ENCODE measurements at places on chromosomes 12 and 14.
A peak's percentile ranks its signal among the peaks of the same experiment; 100 is the strongest.

DNA sequence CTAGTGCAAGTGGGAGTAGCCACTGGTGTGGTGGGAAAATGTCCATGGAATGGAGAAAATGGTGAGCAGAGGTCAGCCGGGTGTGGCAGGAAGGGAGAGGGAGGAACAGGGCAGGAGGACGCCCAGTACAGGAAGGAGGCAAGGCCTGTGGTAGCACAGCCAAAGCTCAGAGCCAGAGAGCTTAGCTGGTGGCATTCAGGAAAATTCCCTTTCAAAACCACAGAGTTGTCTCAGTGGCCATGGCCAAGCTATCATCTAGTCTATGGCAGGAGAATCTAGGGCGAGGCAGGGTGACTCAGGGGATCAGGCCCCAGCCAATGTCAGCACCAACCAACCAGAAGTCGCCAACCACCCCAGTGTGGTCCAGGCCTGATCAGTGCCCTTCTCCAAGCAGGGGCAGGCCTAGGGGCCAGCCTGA lies 67.7 kb upstream of the DDX11 start:
- DNase-seq = no peak

GRCh38 chr12:78183824-78184223 lies 353.1 kb downstream of the NAV3 start:
- DNase-seq = no peak

DNA sequence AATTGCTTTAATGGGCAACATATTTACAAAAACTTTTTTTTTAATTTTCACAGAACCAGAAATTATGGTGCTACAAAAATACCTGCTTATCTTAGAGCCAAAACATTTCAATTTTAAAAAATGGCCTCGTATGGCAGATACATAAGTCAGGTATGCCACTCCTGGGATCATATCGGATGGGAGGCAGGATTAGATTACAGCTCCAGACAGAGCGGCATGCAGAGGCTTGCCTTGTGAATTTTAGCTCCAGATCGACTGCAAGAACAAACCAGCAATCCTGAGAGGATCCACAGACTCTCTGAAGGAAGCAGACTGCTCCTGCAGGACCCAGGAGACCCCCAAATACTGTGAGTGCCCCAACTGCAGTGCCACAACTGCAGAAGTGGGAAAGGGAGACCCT lies 169.3 kb upstream of the AMIGO2 start:
- DNase-seq = no peak

DNA sequence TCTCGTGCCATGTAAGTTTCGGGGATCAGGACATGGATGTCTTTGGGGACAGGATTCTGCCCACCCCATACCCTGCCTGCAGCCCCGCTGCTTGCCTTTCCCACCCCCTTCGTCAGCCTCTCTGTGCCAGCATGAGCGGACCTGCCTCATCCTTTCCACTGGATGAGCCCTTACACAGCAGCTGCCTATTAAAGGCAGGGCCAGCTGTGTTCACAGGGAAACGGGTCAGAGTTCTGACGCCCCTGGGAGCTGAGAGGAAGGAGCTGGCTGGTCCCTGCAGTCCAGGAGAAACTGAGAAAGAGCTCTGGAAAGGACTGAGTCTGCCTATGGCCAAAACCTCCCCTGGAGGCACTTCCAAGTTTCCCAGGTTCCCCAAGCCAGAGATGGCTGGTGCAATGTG lies 83.5 kb upstream of the NCOR2 start:
- no peak for DNase-seq

DNA sequence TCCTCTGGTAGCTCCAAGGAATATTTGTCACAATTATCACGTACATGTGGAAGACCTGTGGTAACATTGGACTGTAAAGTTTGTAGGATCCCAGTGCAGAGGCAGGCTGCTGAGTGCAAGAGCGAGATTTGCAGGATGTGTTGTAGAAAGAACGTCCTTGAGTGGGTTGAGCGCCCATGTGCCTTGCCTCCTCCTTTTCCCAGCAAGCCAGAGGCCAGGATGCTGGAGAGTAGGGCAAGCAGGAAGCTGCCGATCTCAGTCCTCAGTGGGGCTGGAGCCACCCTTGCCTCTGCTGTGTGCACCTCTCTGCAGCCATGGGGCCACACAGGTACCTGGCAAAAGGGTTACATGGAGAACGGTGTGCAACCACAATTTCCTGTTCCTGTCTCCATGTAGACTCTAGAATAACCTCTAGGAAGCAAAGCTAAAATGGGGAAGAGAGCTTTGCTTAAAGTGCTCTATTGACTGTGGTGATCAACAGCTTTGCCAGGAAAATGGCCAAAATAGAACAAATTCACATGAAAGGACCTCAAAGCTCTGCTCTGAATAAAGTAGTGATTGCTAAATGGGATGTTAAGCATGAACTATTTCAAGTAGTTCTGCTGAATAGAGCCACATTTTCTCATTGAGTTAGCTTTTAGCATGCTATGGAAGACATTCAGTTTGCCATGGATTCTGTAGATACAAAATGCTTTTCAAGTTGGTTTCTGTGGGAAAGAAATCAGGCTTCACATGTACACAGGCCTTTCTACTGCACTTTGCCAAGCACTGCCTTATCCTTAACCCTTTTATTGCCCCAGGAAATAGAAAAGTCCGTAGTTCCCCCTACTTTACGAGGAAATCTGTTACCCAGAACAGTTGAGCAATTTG lies 37.4 kb downstream of the ANKRD9 start:
- no peak for DNase-seq

DNA sequence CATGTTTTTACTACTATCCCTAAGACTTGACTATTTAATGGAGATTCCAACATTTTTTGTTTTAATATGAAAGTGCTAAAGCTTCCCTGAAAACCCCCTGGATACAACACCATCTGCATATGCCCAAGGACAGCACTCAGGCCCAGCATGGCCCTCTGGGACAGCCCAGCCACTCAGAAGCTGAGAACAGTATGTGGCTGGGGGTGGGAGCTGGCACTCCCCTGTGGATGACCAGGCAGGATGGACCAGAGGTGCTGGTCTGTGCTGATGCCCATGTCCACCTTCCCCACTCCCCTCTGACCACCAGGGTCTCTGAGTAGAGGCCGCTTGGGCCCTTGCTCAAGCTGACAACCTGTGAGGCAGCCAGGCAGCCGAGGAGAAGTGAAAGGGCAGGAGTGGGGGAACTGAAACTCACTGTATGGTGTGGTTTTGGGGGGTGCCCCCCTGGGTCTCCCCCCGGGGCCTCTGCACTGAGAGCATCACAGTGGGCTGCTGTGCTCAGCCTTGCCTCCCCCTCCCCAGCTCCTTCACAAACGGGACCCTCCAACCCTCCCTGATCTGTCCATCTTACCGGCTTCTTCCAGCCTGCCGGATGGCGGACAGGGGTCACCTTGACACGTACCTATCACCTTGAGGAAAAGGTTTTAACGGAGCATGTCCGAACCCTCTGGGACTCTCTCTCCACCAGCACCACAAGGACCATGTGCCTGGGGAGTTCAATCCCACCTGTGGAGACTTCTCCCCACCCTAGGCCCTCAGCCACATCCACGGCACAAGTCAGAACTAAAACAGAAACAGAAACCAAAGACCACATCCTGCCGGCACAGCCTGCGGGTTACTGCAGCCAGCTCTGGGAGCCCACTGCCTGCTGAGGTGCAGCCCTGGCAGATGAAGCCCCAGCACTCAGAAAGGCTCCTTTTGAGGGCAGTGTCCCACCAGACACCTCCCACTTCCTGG lies at the start of gene TMEM229B:
TSS of gene TMEM229B (minus strand) at position 785 of the 957 bp plus-strand sequence. CDS start 14,798 bp downstream, outside the sequence.
- no peak for DNase-seq

DNA sequence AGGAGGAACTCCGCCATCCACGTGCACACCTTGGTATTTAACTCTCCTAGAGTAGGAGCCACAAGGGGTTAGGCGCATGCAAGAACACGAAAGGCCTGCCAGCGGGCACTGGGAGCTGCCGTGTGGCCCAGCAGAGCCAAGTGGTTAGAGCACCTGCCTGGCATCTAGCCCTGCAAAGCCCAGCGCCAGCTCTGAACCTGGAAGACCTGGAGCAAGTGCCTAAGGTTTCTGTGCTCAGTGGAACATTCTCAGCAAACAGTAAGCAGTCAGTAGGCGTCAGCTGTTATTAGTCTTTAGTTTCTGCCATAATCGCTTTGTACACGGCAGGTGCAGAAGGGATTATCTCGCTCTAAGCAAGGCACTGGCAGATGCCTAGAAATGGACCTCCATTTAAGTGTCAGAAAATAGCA lies 55.4 kb downstream of the SETD3 start:
- no peak for DNase-seq

DNA sequence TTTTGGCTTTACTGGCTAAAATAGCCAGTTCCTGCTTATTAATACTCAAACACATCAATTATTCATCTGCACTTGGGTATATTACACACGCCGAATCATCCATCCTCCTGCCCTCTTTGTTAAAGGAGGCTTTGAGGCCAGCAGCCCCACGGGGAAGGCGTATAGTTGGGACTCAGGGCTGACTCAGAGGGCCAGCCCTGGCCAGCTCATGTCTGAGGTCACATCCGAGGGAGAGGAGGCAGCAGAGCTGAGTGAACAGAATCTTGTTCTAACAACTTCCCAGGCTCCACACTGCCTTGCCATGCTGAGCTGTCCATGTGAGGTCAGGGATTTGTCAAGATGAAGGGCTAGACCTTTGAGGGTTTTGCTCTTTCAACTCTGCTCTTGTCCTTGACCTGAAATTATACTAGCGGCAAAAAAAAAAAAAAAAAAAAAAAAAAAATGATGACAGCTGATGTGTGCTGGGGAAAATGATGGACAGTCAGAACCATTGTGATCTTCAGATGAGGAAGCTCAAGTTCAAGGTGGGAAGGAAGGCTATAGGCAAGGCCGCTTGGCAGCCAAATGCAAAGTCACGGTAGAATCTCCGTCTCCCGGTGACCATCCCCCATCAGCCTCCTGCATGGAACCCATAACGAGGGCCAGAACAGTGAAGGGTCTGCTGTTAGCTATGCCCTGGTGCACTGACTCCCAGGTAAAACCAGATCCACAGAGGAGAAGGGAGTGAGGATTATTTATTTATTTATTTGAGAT lies 12.5 kb upstream of the MARK3 start:
- DNase-seq = peak; percentile 87

DNA sequence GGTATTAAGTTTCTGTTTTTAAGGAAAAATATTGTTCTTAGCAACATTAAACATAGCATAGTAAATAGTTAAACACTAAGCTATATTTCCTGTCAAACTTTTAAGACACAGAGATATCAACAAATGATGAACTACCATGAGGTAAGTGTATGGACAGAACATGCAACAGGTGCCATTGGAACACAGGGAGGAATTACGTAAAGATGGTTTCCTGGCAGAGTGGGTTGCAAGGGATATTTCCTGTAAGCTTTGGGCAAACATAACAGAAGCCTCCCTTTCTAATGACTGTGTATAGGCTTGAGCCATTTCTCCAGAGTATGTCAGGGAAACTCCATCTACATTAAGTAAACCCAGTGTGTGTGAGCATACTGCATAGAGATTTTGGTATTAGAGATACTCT lies 31.7 kb upstream of the HELB start:
- DNase-seq = no peak

DNA sequence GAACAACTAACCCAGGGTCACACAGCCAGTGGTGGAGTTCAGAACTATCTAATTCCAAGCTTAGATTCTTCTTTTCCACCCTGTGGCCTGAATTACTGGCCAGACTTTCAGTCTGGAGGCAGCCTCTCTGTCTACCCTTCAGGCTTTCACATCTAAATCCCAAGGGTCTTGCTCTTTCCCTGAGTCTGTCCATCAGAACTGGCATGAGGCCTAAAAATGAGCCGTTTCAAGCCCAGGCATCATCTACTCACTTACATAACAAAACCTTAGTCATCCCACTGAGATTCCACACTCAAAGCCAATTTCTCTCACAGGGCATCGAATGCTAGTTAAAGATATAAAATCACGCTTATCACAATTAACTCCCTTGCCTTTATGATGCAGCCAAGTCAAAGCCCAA lies 1.3 kb upstream of the PTGDR start:
- no peak for DNase-seq

Measured in SW 1271 (cell line).